ENCODE measurements at places on chromosomes 7 and 10.

DNA sequence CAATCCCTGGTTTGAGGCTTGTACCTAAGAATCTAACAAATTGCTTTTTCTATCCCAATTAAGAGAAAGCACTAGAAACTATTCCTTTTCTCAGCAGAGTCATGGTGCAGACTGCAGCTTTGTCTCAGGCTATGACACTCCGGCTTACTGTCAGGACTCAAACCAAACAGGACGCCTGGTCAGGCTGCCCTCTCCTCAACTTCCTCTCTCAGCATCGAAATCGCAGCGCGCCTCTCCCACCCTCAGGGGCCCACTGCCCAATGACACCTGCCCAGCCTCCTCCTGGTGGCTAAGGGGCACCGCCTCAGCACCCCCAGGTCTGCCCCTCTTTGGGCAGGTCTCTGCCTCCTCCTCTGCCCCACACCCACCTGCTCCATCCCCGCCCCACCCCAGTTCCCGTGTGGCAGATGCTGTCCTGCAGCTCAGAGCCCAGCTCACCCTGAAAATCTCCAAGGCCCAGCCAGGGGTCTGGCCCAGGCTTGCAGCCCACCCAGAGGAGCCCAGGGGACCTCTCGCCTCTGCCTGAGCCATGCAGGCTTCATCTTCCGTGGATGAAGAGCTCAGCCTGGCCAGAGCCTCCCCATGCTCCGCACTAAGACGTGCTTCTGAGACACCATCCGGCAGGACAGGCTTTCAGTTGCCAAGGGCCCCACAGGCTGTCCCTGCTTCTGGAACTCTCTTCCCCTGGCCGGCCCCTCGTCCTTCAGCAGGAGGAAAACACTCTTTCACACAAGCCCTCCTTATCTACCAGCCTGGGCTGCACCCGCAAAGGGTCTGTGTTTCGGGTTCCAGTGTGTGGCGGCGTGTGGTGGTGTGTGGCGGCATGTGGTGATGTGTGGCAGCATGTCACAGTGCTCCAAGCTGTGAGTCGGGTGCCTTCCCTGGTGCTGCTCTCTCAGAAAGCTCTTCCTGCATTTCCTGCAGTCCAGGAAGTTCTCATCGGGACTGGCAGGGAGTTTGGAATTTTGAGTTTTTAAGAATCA lies 16.4 kb upstream of the PTPRN2 start:
- no peak for DNase-seq

DNA sequence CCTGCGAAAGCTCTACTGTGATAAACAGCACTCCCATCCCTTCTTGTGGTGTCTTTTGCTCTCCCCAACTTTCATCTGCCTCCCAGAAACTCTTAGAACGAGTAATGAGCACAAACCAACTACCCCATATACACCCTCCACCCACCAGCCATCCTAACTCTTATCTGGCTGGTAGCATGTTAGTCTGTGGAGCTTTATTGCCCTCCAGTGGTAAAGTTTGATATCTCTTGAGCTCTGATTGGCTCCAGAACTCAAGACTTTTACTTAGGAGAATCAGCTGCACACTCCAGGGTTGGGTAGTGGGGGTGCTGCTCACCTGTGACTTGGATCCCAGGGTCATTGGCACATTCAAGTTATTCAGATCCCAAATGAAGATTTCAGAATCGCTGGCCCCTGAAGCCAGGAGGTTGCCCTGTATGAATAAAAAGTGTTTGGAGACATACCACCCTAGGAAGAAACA lies 10.9 kb downstream of the SEC31B start:
- DNase-seq: peak; percentile 58

DNA sequence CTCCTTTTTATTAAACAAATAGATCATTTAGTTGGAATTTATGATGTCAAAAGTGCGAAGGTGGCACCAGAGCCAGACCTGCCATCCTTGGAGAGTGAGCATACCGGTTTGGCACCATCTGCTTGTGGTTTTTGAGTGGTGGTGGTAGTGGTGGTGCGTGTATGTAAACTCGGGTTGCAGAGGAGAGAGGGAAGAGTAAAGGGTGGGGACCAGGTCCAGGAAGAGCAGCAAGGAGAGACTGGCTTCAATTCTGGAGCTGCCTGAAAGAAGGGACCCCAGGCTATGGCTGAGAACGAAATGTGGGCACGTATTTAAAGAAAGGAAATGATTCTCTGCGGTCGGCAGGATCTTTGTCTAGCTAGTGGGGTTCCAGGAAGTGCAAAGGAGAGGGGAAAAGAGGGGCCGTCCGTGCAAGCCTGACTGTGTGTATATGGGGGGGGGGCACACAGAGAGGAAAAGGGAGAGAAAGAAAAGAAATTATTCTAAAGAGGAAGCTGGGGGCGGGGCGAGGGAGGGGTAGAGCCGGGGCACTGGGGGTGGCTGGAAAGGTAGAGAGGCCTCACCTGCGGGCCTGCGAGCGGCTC lies 448 bp upstream of the GOLGA7B start:
- no peak for DNase-seq

DNA sequence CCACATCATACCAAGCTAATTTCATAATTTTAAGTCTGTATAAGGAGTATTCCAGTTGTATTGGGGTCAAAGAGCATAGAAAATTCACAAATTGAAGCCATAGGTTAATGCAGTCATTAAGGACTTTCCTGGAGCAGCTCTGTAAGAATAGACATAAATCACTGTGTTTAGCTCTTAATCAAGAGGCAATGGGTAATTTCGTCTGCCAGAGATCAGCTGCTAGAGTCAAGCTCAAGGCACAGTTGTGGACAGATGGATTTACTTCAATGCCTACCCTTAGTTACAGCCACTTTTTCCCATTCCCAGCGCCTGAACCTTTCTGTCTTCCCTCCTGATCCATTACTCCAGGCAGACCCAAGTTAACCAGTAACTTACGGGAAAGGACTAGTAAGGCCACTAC lies 40.6 kb upstream of the AGBL3 start:
- DNase-seq: no peak

DNA sequence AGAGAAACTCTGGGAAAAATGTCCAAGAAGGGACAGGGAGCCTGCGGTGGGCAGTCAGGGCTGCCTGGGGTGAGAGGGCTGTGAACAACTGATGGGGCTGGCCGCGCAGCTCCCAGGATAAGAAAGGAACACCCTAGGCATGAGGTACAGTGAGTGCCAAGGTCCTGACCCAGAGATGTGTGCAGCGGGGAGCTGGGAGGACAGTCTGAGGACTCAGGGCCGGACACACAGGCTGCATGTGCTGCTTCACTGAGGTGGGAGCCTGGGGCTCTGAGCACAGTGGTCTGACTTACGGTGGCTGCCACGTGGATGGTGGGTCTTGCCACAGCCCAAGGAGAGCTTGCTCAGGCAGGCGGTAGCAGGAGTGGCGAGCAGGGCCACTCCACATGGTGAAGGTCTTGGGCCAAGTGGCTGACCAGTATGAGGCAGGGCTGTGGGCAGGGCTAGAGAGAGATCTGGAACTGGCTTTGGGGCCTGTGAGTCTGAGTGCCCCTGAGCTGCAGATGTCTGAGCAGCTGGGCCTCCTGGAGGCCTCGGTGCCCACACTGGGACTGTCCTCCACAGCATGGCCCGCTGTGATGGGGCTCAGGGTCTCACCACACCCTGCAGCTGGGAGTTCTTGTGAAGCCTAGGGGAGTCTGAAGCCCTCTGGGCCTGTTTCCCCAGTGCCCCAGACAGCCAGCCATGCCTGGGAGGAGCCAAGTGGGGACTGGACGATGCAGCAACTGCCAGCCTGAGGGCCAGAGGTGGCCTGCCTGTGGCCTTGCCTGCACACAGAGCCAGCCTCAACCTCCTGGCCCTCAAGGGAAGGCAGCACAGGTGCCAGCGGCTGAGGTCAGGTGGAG lies 60.3 kb downstream of the RASGEF1A start:
- DNase-seq: no peak

- DNase-seq: no peak
Measured at GRCh38 chr10:60518745-60519144, 129.1 kb upstream of the ANK3 start.

- no peak for DNase-seq
Measured at GRCh38 chr7:123057911-123058310, 62.4 kb upstream of the TAS2R16 start.

GRCh38 chr7:47492716-47493325 lies 89.1 kb downstream of the TNS3 start:
- DNase-seq: no peak

DNA sequence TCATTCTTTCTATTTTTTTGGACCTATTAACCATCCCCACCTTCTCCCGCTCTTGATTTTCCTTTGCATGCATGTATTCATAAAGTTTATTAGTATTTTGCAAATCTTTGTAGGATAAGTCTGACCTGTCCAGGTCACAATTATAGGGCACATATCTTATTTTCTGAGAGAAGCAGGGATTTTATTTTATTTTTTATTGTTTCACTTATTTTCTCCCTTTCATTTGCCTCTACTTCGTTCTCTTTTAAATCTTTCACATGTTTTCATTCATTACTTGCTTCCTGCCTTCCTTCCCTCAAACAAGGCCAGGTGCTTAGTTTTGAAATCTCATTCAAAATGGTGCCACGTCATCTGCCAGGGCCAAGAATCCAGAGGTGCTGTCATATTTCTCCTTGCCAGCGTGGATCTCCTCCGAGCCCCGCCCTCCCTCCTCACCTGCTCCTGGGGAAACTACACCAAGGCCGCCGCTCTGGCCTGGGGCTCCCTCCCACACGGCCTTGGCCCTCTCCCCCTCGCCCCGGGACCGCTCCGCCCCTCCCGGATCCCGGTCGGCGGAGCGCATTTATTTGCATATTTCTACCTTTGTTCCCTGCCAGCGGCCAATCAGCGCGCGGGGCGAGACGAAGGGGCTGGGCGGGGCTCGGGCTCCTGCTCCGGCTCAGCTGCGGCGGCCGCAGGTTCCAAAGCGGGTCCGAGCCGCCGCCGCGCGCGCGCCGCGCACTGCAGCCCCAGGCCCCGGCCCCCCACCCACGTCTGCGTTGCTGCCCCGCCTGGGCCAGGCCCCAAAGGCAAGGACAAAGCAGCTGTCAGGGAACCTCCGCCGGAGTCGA lies at the start of gene TSPAN13:
Gene TSPAN13, plus strand, starts transcription at position 654 of the 830 bp plus-strand sequence. CDS start 213 bp downstream, outside the sequence.
- peak; percentile 60 for DNase-seq

DNA sequence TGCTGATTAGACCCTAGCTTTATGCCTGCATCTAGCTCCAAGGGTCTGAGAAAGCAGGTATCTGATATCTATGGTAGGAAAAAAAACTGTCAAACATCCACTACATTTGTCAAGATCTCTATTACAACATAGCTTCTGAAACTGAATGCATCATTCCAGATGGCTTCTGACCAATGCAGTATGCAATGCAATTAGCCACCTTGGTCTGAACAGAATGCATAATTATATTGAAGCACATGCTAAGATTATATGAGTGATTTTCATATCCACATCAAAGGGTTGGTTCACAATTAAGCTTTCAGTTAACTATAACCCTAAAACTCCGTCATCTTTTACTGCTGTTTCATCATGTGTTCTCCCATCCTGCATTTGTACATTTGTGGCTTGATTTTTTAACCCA lies 271.4 kb downstream of the POLR1F start:
- no peak for DNase-seq

DNA sequence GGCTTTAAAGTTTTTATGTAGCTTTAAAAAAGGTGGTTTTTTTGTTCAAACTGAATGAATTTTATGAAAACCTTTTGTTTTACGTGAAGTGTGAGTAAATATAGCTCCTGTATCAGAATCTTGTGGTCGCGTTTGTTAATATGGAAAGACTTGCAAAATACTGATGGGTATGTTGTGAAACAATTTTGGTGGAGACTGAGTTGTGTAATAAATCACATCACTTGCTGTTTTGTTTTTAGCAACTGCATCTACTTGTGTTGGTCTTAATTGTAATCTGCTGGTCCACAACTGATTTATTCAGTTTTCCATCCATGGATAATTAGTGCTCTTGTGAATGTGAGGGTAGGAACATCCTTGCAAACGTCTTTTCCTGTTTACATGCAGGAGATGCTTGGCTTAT lies 10.5 kb downstream of the PLXDC2 start:
- peak; percentile 80 for DNase-seq

- DNase-seq: no peak
Measured at GRCh38 chr7:105796365-105796764, 80.0 kb downstream of the ATXN7L1 start.

DNA sequence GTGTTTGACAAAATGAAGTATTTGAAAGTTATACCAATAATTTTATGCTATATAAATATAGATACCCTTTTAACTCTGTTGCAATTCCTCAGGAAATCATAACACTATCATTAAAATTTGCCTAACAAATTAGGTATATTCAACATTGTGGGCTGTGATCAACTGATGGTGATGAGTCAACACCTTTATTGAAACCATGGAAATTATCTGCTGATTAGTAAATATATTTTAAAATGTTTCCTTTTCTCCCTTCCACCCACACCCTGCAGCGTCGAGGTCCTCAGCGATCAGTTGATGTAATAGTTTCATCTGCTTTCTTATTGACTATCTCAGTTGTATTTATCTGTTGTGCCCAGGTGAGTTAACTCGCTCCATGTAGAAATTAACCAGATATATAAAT lies 143.9 kb downstream of the PHTF2 start:
- no peak for DNase-seq

DNA sequence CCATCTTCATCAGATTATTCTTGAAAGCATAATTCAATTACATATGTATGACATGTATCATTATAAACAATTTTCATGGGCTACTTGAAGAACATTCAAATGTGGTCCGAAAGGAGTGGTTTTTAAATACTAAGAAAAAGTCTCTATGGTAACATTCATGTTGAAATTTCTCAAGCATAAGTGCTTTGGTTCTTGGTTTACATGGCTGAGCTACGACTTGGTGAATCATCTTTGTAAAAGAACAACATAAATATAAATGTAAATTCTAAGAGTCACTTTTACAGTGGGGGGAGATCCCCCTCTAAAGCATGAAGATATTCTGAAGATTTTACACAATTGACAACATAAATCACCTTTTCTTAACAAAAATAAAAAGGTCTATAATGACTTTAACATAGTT lies 118.6 kb downstream of the MAGI2 start:
- no peak for DNase-seq

- no peak for DNase-seq
Measured at GRCh38 chr7:133822868-133823552, 304.1 kb upstream of the LRGUK start.

GRCh38 chr7:91206361-91206960 lies 57.8 kb upstream of the FZD1 start:
- no peak for DNase-seq

- DNase-seq: no peak
Measured at GRCh38 chr7:109376576-109376975, 806.9 kb downstream of the DNAJB9 start.

- no peak for DNase-seq
Measured at GRCh38 chr7:55517191-55517633, 55.1 kb downstream of the VOPP1 start.

GRCh38 chr10:22246680-22247391 lies 29.0 kb upstream of the EBLN1 start:
- DNase-seq: peak; percentile 13

GRCh38 chr10:78578929-78579328 lies 489.8 kb upstream of the ZMIZ1 start:
- peak; percentile 90 for DNase-seq

DNA sequence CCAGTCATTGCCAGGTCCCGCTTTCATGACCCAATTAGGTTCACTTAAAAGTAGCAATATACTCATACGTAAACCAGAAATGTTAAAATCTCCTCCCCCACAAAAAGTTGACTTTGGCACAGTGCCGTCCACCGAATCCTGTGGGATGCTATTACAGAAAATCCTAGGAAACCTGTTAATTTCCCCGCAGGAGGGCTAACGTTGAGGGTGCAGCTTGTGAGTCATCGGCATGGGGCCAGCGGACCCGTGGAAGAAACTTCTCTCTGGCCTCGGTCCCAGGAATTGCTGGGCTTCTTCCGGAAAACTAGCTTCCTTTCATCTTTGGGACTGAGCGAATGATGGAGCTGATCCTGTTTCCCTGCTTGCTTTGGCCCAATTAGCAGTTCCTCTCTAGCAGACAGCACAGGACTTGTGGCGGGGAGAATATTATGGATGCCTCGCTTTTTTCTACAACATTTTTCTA lies 13.5 kb downstream of the CRYGN start:
- DNase-seq: no peak

- no peak for DNase-seq
Measured at GRCh38 chr10:16570731-16571130, 49.1 kb upstream of the C1QL3 start.
